Endothelial cell of umbilical vein (primary cell): ENCODE measurements at places on chromosomes 5 and 9. TPM values are rescaled to one million over a fixed set of nuclear protein-coding genes. Genes with fewer than 3 reads are reported as not detected.

ADAMTSL1 gene
- 13.4 and 15.0 TPM in 2 replicates for polyA plus RNA-seq

ZDHHC11 gene
- polyA plus RNA-seq = 0.35 and 1.3 TPM in 2 replicates

DPP7 gene
- polyA plus RNA-seq = 200 and 247 TPM in 2 replicates

SPRY4 gene
- polyA plus RNA-seq = 9.3 and 11.0 TPM in 2 replicates

DNA sequence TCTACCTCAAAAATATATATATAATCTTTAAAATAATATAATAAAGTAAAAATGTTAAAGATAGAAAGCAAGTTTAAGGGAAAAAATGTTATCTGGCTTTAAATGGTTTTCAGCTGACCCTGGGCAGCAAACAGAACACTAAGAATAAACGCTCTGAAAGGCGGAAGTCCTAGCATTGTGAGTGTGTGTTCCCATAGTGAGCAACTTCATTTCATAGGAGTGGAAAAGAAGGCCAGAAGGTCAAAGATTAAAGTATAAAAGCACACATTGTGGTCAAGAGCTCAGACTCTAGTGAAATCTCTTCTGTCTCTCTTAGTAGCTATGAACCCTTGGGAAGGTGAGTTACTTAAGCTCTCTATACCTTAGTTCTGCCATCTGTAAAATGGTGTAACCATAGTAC, 374.4 kb downstream of the ENC1 start:
- H3K27ac ChIP-seq = no peak overlapping the region
- no peaks in the 10 kb centered on the region for H3K27me3 ChIP-seq
- no peaks in the 10 kb centered on the region for H3K4me1 ChIP-seq
- no peaks in the 10 kb centered on the region for H3K36me3 ChIP-seq
- no peak overlapping the region for H3K4me3 ChIP-seq

GRCh38 chr5:87195104-87195591, 72.5 kb upstream of the RASA1 start:
- no peak overlapping the region for H3K4me3 ChIP-seq
- H3K27ac ChIP-seq = peak overlapping the region; percentile 98
- H3K4me1 ChIP-seq = peaks cover 25% of the 10 kb centered on the region
- no peaks in the 10 kb centered on the region for H3K27me3 ChIP-seq
- DNase-seq = peak; percentile 85

- no peaks in the 10 kb centered on the region for H3K4me1 ChIP-seq
- no peak overlapping the region for H3K27ac ChIP-seq
- no peak overlapping the region for H3K4me3 ChIP-seq
- DNase-seq = no peak
- no peaks in the 10 kb centered on the region for H3K27me3 ChIP-seq
Observed at GRCh38 chr5:57902095-57902494, 419.5 kb upstream of the ACTBL2 start.

DNA sequence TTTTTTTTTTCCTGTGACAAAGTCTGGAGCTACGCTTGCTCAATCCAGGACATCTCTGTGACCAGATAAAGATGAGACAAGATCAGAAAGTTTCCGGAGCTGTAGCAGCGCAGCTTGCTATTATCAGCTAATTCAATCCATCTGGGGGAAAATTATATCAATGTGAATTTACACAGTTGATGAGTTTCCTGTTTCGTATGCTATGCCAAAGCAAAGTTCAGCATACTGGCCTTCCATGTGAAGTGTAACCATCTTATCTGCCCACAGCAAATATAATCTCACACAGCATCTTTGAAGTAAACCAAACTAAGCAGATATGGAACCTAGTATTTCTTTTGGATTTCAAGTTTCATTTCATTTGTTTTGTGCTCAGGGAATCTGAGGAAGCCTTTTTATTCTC, 1767.7 kb downstream of the EFNA5 start:
- no peaks in the 10 kb centered on the region for H3K36me3 ChIP-seq
- no peaks in the 10 kb centered on the region for H3K4me1 ChIP-seq
- no peak for DNase-seq
